ENCODE measurements at places on chromosomes 3 and 15.

- H3K4me1 ChIP-seq = peaks cover 6% of the 10 kb centered on the region
- no peaks in the 10 kb centered on the region for H3K36me3 ChIP-seq
- H3K27me3 ChIP-seq = no peaks in the 10 kb centered on the region
- no peak for DNase-seq
- H3K4me3 ChIP-seq = no peak overlapping the region
Observed at GRCh38 chr15:69701198-69701597, 248.6 kb downstream of the RPLP1 start.

- H3K27ac ChIP-seq = no peak overlapping the region
- H3K4me1 ChIP-seq = no peaks in the 10 kb centered on the region
- DNase-seq = no peak
- H3K36me3 ChIP-seq = no peaks in the 10 kb centered on the region
Observed at GRCh38 chr3:174862666-174863065, 3.5 kb downstream of the NAALADL2 start.

DNA sequence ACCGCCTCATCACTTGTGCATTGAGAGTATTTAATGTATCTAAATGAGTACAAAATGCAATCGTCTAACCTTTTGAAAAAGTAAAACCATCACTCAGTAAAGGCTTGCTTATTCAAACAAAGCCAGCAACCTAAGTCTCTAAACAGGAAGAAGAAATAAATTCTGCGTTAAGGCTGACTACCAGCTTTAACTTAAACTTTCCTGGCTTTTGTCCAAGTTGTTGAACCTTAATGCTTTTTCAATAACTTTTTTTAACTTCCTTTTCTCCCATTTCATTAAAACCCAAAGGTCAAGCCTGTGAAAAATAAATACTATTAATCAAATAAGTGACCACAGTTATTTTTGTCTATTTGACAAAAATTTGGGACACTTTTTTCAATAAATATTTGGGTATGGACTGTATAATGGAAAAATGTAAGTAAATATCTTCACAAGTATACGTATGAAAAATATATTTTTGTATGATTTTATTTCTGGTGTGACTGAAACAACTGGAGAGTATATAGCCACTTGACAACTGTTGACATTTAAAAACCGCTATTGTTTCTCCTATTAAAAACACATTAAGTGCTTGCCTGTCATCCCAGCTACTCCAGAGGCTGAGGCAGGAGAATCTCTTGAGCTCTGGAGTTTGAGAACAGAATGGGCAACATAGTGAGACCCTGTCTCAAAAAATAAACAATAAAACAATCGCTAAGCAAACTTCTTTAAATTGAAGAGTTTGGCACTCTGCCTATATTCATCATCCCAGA lies 2.9 kb downstream of the KLHL24 start:
- H3K27ac ChIP-seq = no peak overlapping the region
- no peaks in the 10 kb centered on the region for H3K27me3 ChIP-seq
- H3K4me1 ChIP-seq = peaks cover 9% of the 10 kb centered on the region
- H3K4me3 ChIP-seq = no peak overlapping the region
- no peaks in the 10 kb centered on the region for H3K36me3 ChIP-seq

GRCh38 chr15:101525087-101525669 lies 35.7 kb upstream of the PCSK6 start:
- no peak overlapping the region for H3K4me3 ChIP-seq
- no peaks in the 10 kb centered on the region for H3K27me3 ChIP-seq
- no peaks in the 10 kb centered on the region for H3K36me3 ChIP-seq
- DNase-seq = no peak
- no peak overlapping the region for H3K27ac ChIP-seq
- peaks cover 19% of the 10 kb centered on the region for H3K4me1 ChIP-seq

- no peak overlapping the region for H3K27ac ChIP-seq
- no peaks in the 10 kb centered on the region for H3K36me3 ChIP-seq
- no peaks in the 10 kb centered on the region for H3K4me1 ChIP-seq
- H3K27me3 ChIP-seq = no peaks in the 10 kb centered on the region
Observed at GRCh38 chr3:189449084-189449483, 182.1 kb upstream of the TP63 start.

GRCh38 chr15:71440489-71441110 lies 325.3 kb downstream of the THSD4 start:
- H3K4me3 ChIP-seq = no peak overlapping the region
- no peaks in the 10 kb centered on the region for H3K36me3 ChIP-seq
- no peak overlapping the region for H3K27ac ChIP-seq
- H3K27me3 ChIP-seq = no peaks in the 10 kb centered on the region
- no peak for DNase-seq

GRCh38 chr3:173403376-173403775 lies 5.8 kb downstream of the NLGN1 start:
- H3K4me3 ChIP-seq = no peak overlapping the region
- no peak for DNase-seq
- H3K4me1 ChIP-seq = no peaks in the 10 kb centered on the region
- H3K36me3 ChIP-seq = no peaks in the 10 kb centered on the region
- H3K27me3 ChIP-seq = no peaks in the 10 kb centered on the region
- no peak overlapping the region for H3K27ac ChIP-seq

DNA sequence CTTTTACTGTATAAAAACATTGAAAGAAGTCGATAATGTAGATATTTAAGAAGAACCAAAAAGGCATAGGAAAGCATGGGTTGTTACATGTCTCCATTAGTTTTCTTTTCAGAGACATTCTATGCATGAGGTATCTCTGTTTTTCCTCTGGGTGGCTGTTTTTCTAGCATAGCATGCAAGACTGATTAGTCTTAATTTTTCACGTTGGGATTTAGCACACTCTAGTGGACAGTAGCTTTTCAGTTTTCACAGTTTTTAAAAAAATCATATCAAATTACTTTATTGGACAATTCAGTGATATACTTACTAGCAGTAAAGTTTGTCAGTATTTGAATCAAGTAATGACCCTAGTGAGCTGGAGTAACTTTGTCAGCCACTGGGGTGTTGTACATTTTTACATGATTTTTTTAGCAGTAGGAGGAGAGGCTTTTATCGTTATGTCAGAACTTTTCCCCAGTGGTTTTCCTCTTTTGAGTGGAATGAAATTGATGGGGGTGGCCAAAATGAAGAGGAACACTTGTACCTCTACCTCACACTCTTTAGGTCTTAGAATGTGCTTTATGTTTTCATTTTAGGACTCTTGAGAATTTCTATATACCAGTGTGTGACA lies 57.2 kb downstream of the SEC22A start:
- no peak overlapping the region for H3K27ac ChIP-seq
- H3K4me1 ChIP-seq = no peaks in the 10 kb centered on the region
- H3K36me3 ChIP-seq = no peaks in the 10 kb centered on the region
- no peak overlapping the region for H3K4me3 ChIP-seq
- H3K27me3 ChIP-seq = no peaks in the 10 kb centered on the region

GRCh38 chr3:57841818-57842217 lies 85.7 kb downstream of the SLMAP start:
- H3K27ac ChIP-seq = no peak overlapping the region
- DNase-seq = no peak
- H3K27me3 ChIP-seq = no peaks in the 10 kb centered on the region

DNA sequence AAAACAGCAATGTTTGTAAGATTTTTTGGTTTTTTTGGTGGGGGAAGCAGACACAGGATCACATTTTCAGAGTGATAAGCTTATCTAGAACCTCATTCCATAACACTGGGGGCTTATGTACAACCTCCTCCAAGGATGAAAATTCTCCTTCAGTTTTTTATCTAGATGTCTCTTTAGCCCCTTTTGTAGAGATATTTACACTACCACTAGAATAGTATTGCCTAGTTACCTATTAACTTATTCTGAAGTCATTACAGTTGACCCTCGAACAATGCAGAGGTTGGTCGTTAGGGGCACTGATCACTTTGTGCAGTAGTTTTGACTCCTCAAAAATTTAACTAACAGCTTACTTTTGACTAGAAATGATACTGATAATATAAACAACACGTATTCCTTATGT lies 32.8 kb downstream of the IFT57 start:
- H3K36me3 ChIP-seq = no peaks in the 10 kb centered on the region
- H3K4me3 ChIP-seq = no peak overlapping the region
- no peaks in the 10 kb centered on the region for H3K4me1 ChIP-seq
- no peak for DNase-seq

DNA sequence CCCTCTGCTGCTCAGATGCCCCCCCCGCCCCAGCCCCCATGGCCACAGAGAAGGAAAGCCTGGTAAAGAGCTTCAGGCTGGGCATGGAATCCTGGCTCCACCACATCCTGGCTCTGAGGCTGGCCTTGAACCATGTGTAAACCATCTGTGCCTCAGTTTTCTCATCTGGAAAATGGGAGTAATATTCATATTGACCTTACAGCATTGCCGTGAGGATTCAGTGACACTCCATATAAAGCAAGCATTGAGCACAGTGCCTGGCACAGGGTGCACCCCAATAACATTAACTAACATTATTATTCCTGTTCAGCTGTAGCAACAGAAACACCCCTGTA lies 150.7 kb downstream of the XXYLT1 start:
- no peak overlapping the region for H3K4me3 ChIP-seq
- no peaks in the 10 kb centered on the region for H3K36me3 ChIP-seq
- no peak for DNase-seq
- H3K4me1 ChIP-seq = peaks cover 17% of the 10 kb centered on the region

DNA sequence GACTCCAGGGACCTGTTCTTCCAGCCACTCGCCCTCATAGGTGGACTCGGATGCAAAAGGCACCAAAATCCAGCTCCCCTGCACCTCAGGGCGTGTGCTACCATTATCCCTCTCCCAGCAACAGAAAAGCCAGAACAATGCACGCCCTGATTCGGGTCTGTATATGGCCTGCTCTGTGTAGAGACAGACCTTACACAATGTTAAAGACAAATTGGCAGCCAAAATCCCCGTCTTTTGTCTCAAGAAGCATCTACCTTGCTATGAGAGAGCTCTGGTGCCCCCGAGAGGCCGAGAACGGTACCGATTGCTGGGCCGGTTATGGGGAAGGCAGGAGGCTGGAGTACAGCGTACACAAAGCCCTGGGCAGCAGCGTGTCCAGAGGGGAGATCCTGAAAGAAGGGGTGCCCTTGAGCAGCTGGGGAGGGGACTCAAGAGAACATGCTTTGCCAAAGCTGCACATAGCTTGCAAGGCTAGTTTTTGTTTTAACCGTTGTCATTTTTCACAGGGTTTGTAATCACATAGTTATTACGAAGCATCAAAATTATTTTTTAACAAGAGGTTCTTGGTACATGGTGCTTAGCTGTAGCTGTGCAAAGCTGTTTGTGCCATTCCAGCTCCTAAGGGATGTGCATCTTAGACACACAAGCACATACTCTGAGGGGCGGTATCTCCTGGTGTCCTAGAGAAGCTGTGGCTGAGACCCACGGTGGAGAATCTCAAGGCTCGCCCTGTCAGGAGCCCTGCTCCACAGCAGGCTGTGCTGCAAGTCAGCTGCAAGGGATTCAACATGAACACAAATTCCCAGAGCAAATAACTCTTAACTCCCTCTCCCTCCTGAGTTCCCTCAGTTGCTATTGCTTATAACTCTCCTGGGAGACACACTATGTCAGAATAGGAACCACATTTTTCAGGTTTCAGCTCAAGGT lies 461.5 kb upstream of the PPP2R3A start:
- H3K27me3 ChIP-seq = no peaks in the 10 kb centered on the region
- DNase-seq = peak; percentile 90
- H3K27ac ChIP-seq = no peak overlapping the region
- no peak overlapping the region for H3K4me3 ChIP-seq
- peaks cover 5% of the 10 kb centered on the region for H3K4me1 ChIP-seq

DNA sequence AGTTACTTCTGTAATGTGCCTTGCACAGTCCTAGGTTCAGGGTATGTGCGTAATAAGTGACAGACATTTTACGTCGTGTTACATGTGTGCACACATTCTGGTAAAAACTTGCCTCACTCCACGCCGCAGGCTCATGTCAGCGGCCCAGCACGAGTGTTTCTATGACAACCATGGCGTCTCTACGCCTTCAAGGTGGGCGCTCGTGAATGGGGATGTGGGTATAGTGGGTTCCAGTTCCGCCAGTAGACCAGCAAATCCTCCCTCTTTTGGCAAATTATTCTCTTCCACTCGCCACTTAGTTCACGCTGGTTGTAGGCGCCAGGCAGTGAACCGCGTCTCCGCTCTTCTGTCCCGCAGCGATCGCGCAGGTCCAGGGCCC lies 40.3 kb downstream of the CHST14 start:
- H3K27me3 ChIP-seq = no peaks in the 10 kb centered on the region
- peaks cover 10% of the 10 kb centered on the region for H3K4me1 ChIP-seq
- H3K36me3 ChIP-seq = no peaks in the 10 kb centered on the region
- no peak overlapping the region for H3K27ac ChIP-seq
- H3K4me3 ChIP-seq = peak overlapping the region; percentile 58

DNA sequence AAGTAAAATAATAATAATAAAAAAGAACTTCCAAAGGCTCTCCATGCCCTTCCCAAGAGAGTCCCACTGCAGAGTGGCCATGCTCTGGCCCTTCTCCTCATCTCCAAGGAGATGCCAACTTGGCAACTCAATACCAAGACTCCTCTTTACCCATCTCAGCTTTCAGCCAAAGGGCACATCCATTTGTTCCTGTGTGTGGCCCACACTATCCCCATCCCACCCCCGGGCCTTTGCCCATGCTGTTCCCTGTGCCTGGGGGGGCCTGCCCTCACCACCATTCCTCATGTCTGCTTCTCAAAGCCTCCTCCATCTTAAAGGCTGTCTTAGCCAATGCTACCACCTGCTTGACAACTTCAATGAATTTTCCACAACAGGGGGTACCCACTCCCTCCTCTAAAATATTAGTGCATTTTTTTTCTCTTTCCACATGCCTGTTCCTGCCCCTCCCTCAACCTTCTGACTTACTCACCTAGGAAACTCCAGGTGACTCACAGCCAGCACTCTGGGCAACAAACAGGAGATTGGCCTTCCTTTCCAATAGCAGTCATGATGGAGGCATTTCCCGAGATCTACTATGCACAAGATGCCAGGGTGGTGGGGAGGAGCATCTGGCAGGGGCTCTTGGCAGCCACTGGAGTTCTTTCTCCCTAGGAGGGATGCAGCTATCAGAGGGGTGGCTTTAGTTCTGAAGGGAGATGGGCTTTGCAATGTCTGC lies 109.4 kb upstream of the SMAD3 start:
- no peaks in the 10 kb centered on the region for H3K36me3 ChIP-seq
- H3K27me3 ChIP-seq = no peaks in the 10 kb centered on the region
- no peak overlapping the region for H3K27ac ChIP-seq
- H3K4me1 ChIP-seq = no peaks in the 10 kb centered on the region
- DNase-seq = no peak
- no peak overlapping the region for H3K4me3 ChIP-seq

DNA sequence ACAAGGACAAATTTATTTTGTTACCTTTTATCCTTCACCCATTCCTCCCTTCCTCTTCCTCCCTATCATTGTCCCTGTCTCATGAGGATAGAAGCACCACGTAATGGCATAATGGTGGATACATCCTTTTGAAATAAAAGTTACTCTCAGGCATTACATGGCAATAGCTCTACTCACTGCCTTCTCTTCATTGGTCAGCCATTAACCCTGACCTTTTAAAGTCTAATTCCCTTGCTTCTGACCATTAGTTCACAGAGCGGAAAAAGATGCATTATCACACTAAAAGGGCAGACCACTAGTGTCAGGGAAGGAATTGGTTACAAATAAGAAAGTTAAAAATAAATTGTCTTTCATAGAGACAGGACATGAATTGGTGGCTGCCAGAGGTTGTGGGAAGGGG lies 54.6 kb upstream of the EIF1B start:
- no peak for DNase-seq
- no peak overlapping the region for H3K27ac ChIP-seq
- no peaks in the 10 kb centered on the region for H3K27me3 ChIP-seq
- H3K36me3 ChIP-seq = no peaks in the 10 kb centered on the region
- no peaks in the 10 kb centered on the region for H3K4me1 ChIP-seq

GRCh38 chr3:13563911-13564310 lies 15.0 kb downstream of the FBLN2 start:
- no peaks in the 10 kb centered on the region for H3K27me3 ChIP-seq
- peaks cover 55% of the 10 kb centered on the region for H3K4me1 ChIP-seq
- H3K36me3 ChIP-seq = no peaks in the 10 kb centered on the region
- no peak overlapping the region for H3K27ac ChIP-seq
- H3K4me3 ChIP-seq = no peak overlapping the region

Data from testis (tissue), 5 donors.